ENCODE measurements at places on chromosomes 5 and 9.
A peak's percentile ranks its signal among the peaks of the same experiment; 100 is the strongest.

GRCh38 chr9:87494970-87495471, 2.6 kb upstream of the DAPK1 start:
- H3K4me1 ChIP-seq = no peaks in the 10 kb centered on the region
- no peak overlapping the region for H3K4me3 ChIP-seq
- no peaks in the 10 kb centered on the region for H3K36me3 ChIP-seq

- H3K36me3 ChIP-seq = no peaks in the 10 kb centered on the region
- no peak overlapping the region for H3K27ac ChIP-seq
- no peaks in the 10 kb centered on the region for H3K27me3 ChIP-seq
These were observed 219.1 kb downstream of the ADAMTS6 start for GRCh38 chr5:65262649-65263059.

DNA sequence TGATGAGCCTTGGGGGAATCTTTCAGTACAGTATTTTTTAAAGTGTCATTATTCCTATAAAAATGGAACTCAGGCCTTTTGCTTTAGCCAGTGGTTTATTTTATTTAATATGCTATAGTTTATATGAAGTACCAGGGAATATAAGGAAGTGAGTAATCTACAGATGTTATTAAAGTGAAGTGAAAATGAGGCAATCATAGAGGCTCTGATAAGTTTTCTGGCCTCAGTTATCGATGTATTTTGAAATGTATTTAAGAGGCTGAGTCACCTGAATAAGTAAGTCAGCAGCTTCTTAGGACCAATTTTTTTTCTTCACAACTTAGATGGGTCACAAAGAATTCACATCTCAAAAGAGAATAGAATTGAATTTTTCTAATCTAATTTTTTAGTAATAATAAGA, 829.0 kb downstream of the DNAH5 start:
- DNase-seq = no peak
- no peak overlapping the region for H3K4me3 ChIP-seq
- H3K4me1 ChIP-seq = no peaks in the 10 kb centered on the region
- no peaks in the 10 kb centered on the region for H3K36me3 ChIP-seq
- no peak overlapping the region for H3K27ac ChIP-seq

DNA sequence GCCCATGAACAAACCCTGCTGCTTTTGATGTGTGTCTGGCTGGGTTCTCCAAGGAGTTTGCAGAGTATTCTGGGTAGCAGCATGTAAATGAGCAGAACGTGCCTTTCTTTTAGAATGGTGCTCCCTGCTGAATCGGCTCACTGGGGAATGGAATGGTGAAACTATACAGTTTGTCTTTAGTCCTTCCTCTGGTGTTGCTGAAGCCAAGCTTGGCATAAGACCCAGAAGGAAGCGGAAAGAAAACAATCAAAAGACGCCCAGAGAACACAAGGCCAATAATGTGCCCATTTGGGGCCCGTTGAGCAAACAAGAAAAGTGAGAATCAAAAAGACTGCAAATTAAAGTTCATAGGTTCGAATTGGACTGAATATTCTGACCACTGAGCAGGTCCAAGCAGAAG, 60.1 kb downstream of the MVB12B start:
- H3K4me1 ChIP-seq = peaks cover 6% of the 10 kb centered on the region
- DNase-seq = no peak
- no peak overlapping the region for H3K27ac ChIP-seq

GRCh38 chr9:81827616-81828296, 100.5 kb upstream of the SPATA31D4 start:
- H3K36me3 ChIP-seq = peaks cover 3% of the 10 kb centered on the region
- no peak for DNase-seq
- H3K27ac ChIP-seq = no peak overlapping the region

- DNase-seq = no peak
- H3K4me3 ChIP-seq = no peak overlapping the region
- H3K27ac ChIP-seq = no peak overlapping the region
These were observed 475.7 kb downstream of the ENC1 start for GRCh38 chr5:74164725-74165235.

GRCh38 chr9:93134740-93135444, 841 bp upstream of the NINJ1 start:
- H3K36me3 ChIP-seq = no peaks in the 10 kb centered on the region
- H3K4me3 ChIP-seq = peak overlapping the region; percentile 86
- no peak for DNase-seq
- peak overlapping the region; percentile 91 for H3K27ac ChIP-seq

- no peak for DNase-seq
- H3K36me3 ChIP-seq = no peaks in the 10 kb centered on the region
- H3K27me3 ChIP-seq = peaks cover 48% of the 10 kb centered on the region
- no peak overlapping the region for H3K27ac ChIP-seq
- H3K4me3 ChIP-seq = no peak overlapping the region
- peaks cover 26% of the 10 kb centered on the region for H3K4me1 ChIP-seq
These were observed 6.3 kb downstream of the NR2F1-AS1 start for GRCh38 chr5:93574491-93575305.

DNA sequence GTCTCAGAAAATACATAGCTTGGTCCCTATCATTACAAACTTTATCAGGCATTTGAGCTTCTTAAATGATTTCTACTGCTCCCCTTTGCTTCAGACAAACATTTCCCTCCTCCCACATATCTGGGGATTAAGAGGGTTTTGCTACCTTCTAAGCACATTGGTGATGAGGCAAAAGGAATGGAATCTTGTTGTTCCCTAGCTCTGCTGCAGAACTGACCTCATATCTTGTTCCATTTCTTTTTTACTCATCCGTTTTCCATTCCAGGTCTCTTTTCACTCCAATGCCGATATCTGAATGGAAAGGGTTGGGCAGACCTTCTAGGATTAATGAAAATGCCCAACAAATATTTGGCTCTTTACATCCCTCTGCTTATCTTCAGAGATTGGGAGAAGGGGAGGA, 444.6 kb downstream of the ZNF608 start:
- no peaks in the 10 kb centered on the region for H3K27me3 ChIP-seq
- no peak overlapping the region for H3K4me3 ChIP-seq

DNA sequence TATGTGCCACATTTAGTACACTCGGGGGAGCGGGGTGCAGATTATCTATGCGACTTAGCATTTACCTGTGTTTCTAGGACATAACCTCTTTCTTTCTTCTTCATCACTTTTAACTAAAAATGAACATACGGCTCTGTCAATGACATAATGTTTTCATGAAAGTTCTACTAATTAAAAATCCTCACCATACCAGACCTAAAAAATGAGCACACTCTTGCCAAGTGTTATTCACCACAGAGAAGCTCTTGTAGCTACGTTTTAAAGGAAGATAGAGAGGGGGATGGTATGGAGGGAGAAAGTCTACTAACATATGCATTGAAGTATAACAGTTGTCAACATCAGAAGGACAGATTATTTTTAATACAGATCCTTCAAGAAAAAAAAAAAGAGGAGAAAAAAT, 1.6 kb downstream of the CDH10 start:
- H3K36me3 ChIP-seq = no peaks in the 10 kb centered on the region
- H3K4me3 ChIP-seq = no peak overlapping the region

DNA sequence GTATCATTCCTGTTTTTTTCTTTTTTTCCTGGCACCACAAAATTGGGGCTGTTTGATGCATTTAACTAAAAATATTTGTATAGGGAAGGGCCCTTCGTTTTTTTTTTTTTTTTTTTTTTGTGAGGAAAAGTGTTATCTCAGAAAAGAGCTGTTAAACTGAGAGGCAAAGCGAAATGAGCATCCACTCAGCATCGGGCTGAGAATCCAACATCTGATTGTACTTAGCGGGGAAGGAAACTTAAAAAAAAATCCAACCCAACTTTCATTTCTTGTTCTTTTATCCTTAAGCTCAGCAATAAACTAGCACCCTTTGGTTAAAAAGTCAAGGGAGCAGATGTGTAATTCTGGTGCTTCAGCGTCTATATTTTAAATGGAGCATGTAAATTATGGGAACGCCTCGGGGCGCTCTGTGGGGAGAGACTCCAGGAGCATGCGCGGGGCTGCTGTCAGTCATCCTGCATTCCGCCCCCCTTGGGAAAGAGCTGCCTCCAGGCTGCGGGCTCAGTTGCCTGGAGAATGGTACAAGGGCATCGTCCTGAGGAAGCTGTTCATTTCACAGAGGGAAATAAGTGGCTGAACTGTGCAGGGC, 33.3 kb downstream of the DMRT2 start:
- H3K27me3 ChIP-seq = peaks cover 5% of the 10 kb centered on the region
- no peaks in the 10 kb centered on the region for H3K36me3 ChIP-seq
- H3K27ac ChIP-seq = no peak overlapping the region
- no peaks in the 10 kb centered on the region for H3K4me1 ChIP-seq
- no peak overlapping the region for H3K4me3 ChIP-seq
- DNase-seq = no peak

- no peaks in the 10 kb centered on the region for H3K36me3 ChIP-seq
- no peaks in the 10 kb centered on the region for H3K4me1 ChIP-seq
- peaks cover 6% of the 10 kb centered on the region for H3K27me3 ChIP-seq
- no peak overlapping the region for H3K27ac ChIP-seq
These were observed 147.6 kb upstream of the NR3C1 start for GRCh38 chr5:143550986-143551630.

DNA sequence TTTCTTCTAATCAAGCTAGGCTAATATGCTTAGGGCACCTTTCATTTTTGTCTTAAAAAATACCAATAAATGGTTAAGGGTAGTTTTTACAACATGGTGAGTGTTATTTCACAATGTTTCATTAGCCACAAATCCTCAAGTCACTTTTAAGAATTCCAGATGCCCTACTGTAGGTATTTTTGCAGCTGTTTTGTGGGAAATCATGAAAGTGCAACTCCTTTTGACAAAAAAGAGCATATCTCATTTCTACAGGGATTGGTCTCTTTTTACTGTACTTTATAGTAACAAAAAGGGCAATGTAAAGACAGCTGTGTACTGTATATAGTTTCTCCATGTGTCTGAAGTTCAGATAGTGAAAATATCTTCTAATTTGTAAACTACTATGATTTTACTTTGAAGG, 28.3 kb upstream of the GAS1 start:
- H3K4me3 ChIP-seq = no peak overlapping the region
- H3K27ac ChIP-seq = no peak overlapping the region
- H3K4me1 ChIP-seq = no peaks in the 10 kb centered on the region

- no peak for DNase-seq
- no peaks in the 10 kb centered on the region for H3K36me3 ChIP-seq
- H3K27me3 ChIP-seq = no peaks in the 10 kb centered on the region
- no peaks in the 10 kb centered on the region for H3K4me1 ChIP-seq
These were observed 754.4 kb downstream of the CDH18 start for GRCh38 chr5:19233573-19233972.

GRCh38 chr5:103452666-103453065, 109.9 kb downstream of the NUDT12 start:
- no peaks in the 10 kb centered on the region for H3K27me3 ChIP-seq
- no peak overlapping the region for H3K27ac ChIP-seq
- H3K4me3 ChIP-seq = no peak overlapping the region
- H3K4me1 ChIP-seq = no peaks in the 10 kb centered on the region

DNA sequence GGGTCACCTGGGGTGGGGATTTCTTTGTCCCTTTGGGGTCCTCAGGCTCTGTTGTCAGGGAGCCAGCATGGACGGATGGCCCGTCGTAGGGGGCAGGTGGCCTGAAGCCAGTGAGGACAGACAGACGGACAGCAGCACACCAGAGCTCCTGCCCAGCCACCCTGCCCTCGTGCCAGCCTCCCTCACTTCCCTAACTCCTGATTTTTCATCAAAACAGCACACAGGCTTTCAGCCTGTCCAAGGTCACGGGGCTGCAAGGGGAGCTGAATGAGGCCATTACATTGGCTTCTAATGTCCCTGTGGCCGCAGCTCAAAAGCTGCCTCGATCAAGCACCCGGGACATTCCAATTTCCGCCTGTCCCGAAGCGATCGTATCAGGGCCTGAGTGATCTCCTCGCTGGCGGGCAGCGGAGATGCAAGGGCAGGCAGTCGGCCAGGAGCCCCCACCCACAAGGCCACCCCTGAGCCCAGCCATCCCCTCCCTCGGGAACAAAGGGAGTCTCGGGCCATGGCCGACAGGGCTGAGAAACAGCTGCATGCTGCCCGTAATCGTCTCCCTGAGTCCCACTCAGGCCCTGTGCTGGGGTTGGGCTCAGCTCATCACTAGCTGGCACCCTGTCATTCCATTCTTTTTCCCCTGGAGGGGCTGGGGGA, 50.5 kb upstream of the RNU6ATAC start:
- H3K4me3 ChIP-seq = no peak overlapping the region
- no peak overlapping the region for H3K27ac ChIP-seq
- no peak for DNase-seq
- H3K27me3 ChIP-seq = peaks cover 1% of the 10 kb centered on the region
- no peaks in the 10 kb centered on the region for H3K36me3 ChIP-seq

DNA sequence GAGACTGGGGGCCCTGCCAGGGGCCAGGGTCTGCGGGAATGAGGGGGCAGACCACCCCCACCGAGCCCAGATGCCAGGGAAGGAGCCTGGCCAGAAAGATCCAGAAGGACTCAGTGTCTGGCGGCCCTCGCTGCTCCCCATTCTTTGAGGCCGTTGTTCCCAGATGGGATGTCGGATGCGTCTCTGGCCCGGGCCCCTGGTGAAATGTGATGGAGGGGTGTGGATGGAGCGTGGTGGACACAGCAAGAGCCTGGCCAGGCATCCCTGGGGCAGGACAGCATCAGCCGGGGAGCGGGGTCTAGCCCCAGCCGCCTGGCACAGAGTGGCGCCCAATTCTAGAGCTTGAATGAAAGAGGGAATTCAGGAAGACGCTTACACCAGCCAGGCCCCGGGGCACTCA, 46.2 kb upstream of the NKD2 start:
- H3K27me3 ChIP-seq = peaks cover 27% of the 10 kb centered on the region
- DNase-seq = no peak
- no peak overlapping the region for H3K4me3 ChIP-seq
- H3K36me3 ChIP-seq = no peaks in the 10 kb centered on the region

Data from immature natural killer cell (primary cell).